ENCODE measurements at places on chromosomes 7 and 10. TPM values are rescaled to one million over a fixed set of nuclear protein-coding genes. Genes with fewer than 3 reads are reported as not detected.

GRCh38 chr7:88842201-88842600, 46.7 kb upstream of the TEX47 start:
- no peak for DNase-seq

DNA sequence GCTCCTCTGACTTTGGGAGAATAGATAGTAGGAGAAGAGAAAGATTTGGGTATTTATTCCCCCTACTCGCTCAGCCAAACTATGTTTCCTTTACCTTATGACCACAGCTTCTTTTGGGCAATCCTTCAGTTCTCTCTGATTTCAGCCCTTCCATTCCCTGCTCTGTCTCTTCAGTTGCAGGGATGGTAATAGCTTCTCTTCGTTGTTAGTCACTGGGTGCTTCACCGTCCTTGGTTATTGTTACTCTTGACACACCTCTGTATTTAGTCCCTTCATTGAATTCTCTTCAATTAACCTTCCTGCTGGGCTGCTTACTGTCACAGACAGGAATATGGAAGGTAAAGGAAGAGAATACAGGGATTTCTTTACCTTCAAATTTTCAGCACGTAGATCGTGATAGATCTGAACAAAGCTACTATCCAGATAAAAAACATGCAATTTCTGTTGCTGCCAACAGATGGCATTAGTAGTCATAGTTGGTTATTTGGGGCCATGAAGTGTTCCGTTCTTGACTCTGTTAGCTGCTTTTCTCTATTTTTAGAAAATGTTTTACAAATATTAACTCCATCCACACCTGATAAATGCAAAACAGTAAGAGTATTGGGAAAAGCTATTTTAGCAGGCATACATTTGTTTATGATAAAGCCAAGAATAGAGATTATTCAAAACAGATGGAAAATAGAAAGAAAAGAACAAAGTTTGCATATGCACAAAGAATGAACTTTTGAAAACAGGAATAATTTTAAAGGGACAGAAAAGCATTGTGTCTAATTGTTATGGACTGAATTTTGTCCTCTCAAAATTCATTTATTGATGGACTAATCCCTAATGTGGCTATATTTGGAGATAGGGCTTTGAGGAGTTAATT, 14.0 kb upstream of the PTTG1IP2 start:
- peak; percentile 60 for DNase-seq

GRCh38 chr7:126606331-126606730, 646.4 kb downstream of the GRM8 start:
- DNase-seq: no peak

GRCh38 chr7:151013733-151014497, 10.4 kb downstream of the ATG9B start:
- peak; percentile 87 for DNase-seq

DNA sequence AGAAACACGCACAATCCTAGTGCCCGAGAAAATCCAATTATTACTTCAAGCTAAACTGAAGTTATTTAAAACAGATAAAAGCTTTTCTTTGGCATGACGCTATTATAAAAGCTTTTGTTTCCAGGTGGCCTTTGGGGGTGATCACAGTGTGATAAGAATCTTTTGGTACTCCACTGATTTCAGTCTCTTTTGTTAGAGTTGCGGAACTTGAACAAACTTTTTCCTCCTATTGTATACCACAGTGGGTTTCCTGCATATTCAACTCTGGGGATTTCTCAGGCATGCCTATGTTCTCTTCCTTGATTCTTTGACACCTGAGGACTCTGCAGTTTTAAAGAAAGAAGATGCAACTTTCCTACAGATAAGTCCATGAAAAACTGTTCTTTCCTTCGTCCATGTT, 99.7 kb upstream of the PITRM1 start:
- DNase-seq: no peak

- DNase-seq: no peak
These were observed 17.8 kb downstream of the KCNK18 start for GRCh38 chr10:117215079-117215478.

DNA sequence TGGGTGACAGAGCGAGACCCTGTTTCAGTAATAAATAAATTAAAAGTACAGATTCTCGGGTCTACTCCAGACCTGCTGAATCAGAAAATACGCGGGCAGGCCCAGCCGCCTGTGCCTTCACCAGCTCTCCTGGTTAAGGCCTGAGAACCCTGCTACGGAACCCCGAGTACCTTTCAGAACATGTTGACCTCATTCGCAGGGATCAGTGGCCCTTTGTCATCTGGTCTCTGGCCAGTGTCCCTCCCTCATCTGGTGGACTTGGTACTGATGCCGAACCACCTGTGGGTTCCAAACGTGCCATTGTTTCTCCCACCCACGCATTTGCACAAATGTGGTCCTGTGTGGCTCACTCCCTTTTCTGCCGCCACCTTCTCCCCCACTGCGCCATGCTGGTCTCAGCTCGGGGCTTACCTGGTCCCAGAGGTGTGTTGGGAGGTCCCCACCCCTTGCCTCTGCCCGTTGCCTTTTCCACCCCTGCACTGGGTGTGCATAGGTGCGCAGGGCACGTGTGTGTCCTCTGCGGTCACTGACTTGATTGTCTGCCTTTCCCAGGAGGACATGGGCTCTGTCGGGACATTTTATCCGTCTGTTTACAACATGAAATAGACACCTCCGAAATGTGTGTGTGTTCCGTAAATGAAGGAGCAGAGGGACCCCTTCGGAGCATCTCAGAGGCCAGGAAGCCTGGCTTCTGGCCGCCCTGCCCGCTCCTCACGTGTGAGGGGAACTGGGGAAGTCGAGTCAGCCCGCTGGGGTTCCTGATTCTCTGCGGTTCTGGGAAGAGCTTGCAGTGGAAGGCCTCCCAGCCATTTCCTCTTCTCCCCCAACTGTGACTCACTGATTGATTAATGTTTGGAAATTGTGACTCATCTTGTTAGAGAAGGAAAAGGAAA, 135.2 kb downstream of the CUX1 start:
- DNase-seq: no peak

EPO gene
- 0.16 TPM for polyA plus RNA-seq

CPEB3 gene
- 3.6 TPM for polyA plus RNA-seq

RBM20 gene
- polyA plus RNA-seq: 8.1 TPM

TLX1 gene
- 0.05 TPM for polyA plus RNA-seq

GRM8 gene
- polyA plus RNA-seq: 9.1 TPM
